ENCODE measurements at places on chromosomes 1 and 21.

DNA sequence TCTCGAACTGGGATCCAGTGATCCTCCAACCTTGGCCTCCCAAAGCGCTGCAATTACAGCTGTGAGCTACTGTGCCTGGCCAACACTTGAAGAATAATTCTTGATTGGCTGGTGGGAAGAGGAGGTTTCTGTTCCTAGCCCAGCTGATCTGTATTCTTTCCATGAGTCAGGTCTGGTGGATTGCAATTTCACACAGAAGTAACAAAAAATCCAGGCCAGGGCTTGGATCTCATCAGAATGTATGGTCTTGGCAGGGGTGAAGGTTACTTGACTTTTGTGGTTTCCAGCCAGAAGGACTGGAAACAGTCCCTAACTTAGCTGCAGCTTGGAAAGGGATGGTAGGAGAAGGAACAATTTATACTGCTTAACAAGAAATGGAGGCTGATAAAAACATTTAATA lies 5.1 kb upstream of the HP1BP3 start:
- H3K36me3 ChIP-seq = no peaks in the 10 kb centered on the region
- H3K4me3 ChIP-seq = no peak overlapping the region
- H3K27me3 ChIP-seq = peaks cover 10% of the 10 kb centered on the region
- H3K27ac ChIP-seq = no peak overlapping the region

- H3K36me3 ChIP-seq = no peaks in the 10 kb centered on the region
- H3K4me3 ChIP-seq = no peak overlapping the region
- DNase-seq = peak; percentile 82
These were observed 5.0 kb downstream of the SRARP start for GRCh38 chr1:16009030-16009460.

GRCh38 chr1:85479491-85479890 lies 14.5 kb upstream of the DDAH1 start:
- no peaks in the 10 kb centered on the region for H3K4me1 ChIP-seq
- no peak for DNase-seq
- no peaks in the 10 kb centered on the region for H3K27me3 ChIP-seq
- H3K36me3 ChIP-seq = no peaks in the 10 kb centered on the region
- H3K4me3 ChIP-seq = no peak overlapping the region

DNA sequence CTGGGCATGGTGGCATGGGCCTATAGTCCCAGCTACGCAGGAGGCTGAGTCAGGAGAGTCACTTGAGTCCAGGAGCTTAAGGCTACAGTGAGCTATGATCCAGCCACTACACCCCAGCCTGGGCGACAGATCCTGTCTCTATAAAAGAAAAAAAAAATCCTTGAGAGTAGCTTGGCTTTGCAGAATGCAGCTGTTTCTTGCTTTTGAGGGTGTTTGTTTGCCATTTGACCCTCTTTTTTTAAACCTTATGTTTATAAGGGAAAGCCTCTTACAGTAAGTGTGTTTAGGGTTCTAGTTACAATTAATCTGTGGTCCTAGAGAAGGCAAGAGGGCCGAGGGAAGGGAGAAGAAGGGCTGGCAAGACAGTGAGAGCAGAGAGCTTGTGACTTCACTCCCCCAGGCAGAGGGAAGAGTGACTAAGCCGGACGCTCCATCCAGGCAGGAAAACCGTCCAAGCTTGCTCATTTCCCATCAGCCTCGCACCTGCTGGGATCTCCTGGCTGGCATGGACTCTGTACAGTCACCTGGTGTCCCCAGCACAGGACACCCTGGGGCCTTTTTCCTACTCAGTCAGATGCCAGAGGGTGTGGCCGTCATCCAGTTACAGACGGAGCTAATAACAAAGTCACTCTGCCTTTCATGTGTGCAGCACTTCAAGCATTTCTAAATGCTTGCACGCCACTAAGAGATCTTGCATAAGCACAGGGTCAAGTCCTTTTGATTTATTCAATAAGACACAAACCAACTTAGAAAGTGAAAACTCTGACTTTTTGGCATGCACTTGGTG lies 55.5 kb upstream of the PSEN2 start:
- no peak overlapping the region for H3K27ac ChIP-seq
- H3K36me3 ChIP-seq = no peaks in the 10 kb centered on the region
- H3K4me3 ChIP-seq = no peak overlapping the region
- DNase-seq = no peak
- peaks cover 9% of the 10 kb centered on the region for H3K4me1 ChIP-seq

- no peak for DNase-seq
- H3K4me1 ChIP-seq = peaks cover 48% of the 10 kb centered on the region
- no peak overlapping the region for H3K27ac ChIP-seq
- H3K36me3 ChIP-seq = peaks cover 14% of the 10 kb centered on the region
- no peak overlapping the region for H3K4me3 ChIP-seq
- no peaks in the 10 kb centered on the region for H3K27me3 ChIP-seq
These were observed 17.1 kb downstream of the ZBTB17 start for GRCh38 chr1:15958793-15959192.

- peaks cover 27% of the 10 kb centered on the region for H3K4me1 ChIP-seq
- H3K36me3 ChIP-seq = no peaks in the 10 kb centered on the region
- H3K27ac ChIP-seq = no peak overlapping the region
These were observed 89.8 kb downstream of the SLC16A1 start for GRCh38 chr1:112866151-112866550.

DNA sequence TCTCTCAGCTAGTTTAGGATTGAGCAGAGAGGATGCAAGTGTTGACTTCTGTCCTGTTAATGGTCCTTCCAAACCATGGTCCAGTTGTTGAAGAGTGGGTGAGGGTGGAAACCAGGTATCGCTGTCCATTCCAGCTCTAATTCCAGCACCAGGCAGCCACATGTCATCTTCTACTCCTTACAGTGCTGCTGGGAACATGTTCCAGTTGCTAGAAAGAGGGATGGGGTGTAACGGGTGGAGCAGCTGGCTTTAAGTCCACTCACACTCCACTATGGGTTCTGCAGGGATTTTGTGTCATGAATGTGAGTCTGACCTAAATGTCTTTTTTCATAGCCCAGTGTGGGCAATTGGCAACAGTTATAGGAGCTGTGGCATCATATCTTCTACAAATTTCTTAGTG lies 25.2 kb downstream of the NOS1AP start:
- H3K4me1 ChIP-seq = no peaks in the 10 kb centered on the region
- H3K36me3 ChIP-seq = no peaks in the 10 kb centered on the region
- H3K27ac ChIP-seq = no peak overlapping the region
- no peak overlapping the region for H3K4me3 ChIP-seq
- no peak for DNase-seq
- H3K27me3 ChIP-seq = peaks cover 28% of the 10 kb centered on the region

- H3K4me1 ChIP-seq = no peaks in the 10 kb centered on the region
- no peaks in the 10 kb centered on the region for H3K27me3 ChIP-seq
- no peak overlapping the region for H3K27ac ChIP-seq
These were observed 18.7 kb downstream of the CYYR1 start for GRCh38 chr21:26554365-26554764.

- H3K36me3 ChIP-seq = no peaks in the 10 kb centered on the region
- DNase-seq = no peak
- peaks cover 17% of the 10 kb centered on the region for H3K27me3 ChIP-seq
- no peak overlapping the region for H3K27ac ChIP-seq
- H3K4me3 ChIP-seq = no peak overlapping the region
- no peaks in the 10 kb centered on the region for H3K4me1 ChIP-seq
These were observed 8.4 kb downstream of the ZYG11A start for GRCh38 chr1:52850951-52851350.

- H3K27me3 ChIP-seq = peaks cover 4% of the 10 kb centered on the region
- no peak for DNase-seq
- no peak overlapping the region for H3K27ac ChIP-seq
- no peak overlapping the region for H3K4me3 ChIP-seq
These were observed 16.4 kb downstream of the CCN1 start for GRCh38 chr1:85596947-85597346.

GRCh38 chr1:226310637-226311195 lies 1.8 kb upstream of the LIN9 start:
- peak overlapping the region; percentile 1 for H3K4me3 ChIP-seq
- H3K36me3 ChIP-seq = peaks cover under 1% of the 10 kb centered on the region
- no peak for DNase-seq
- H3K4me1 ChIP-seq = peaks cover 29% of the 10 kb centered on the region

DNA sequence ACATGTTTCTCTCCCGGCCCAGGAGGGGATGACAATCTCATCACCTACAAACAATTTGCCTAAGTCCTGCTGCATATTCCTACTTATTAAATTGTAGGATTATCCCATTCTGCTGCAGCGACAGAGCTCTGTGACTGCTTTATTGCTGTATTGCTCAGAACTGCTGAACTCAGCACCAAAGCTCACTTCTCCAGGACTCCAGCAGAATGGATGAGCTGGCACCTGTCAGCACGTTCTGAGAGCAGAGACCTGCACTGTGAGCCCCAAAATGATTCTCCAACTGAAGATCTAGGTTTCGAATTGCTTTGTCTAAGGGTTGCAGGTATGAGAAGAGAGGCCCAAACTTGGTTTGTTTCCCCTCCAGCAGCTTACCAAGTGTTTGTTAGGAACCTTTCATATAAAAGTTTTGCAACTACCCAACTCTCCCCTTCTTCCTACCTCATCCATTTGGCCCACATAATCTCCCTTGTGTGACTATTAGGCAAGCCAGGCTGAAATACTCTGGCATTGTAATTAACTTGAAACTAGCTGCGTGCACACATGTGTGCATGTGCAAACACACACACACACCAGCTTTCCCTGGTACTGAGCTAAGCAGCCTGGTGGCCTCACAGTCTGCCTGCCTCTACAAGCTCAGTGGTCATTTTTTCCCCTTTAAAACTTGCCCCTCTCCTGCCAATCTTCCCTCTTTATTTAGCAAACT lies 161.4 kb upstream of the CAMK1G start:
- H3K4me3 ChIP-seq = no peak overlapping the region
- DNase-seq = no peak
- no peaks in the 10 kb centered on the region for H3K36me3 ChIP-seq
- H3K27me3 ChIP-seq = peaks cover 22% of the 10 kb centered on the region
- no peak overlapping the region for H3K27ac ChIP-seq

GRCh38 chr1:114490274-114490693 lies 20.7 kb downstream of the TRIM33 start:
- peaks cover 31% of the 10 kb centered on the region for H3K36me3 ChIP-seq
- H3K27ac ChIP-seq = no peak overlapping the region
- DNase-seq = no peak
- H3K4me1 ChIP-seq = peaks cover 28% of the 10 kb centered on the region

DNA sequence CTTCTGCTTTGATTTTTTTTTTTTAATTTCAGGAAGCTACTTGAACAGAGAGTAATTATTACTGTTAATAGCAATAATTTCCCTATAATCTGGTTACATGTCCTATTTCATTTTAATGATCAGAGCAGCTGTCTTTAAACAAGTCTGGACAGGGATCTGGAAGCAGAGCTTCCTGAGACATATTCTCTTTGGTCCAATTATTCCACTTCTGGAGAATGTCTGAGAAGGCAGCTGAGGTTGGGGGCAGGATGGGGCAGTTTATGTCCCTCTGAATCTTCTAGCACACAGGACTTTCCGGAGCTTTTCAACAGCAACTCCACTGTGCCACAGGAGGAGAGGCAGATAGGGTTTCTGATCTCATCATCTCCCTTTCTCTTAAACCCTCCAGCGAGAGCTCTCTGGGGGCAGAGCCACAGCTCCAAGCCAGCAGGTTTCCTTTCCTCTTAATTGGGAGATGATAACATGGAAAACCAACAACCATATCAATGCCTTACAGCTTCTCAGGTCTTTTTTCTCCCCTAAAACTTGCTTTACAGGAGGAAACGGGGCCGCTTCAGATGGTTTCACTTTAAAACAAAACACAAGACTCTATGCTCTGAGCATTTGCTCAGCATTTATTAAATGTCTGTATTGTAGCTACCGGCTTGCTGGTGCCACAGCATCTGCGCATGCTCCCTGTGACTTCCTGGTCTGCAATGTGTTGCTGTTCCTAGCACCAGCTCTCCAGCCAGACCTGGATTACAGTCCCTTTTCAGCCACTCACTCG lies 425.7 kb upstream of the USP24 start:
- H3K4me1 ChIP-seq = no peaks in the 10 kb centered on the region
- DNase-seq = peak; percentile 34
- H3K4me3 ChIP-seq = no peak overlapping the region
- H3K36me3 ChIP-seq = no peaks in the 10 kb centered on the region
- no peaks in the 10 kb centered on the region for H3K27me3 ChIP-seq

- peak overlapping the region; percentile 92 for H3K4me3 ChIP-seq
- H3K27ac ChIP-seq = peak overlapping the region; percentile 68
- peaks cover 61% of the 10 kb centered on the region for H3K4me1 ChIP-seq
- DNase-seq = peak; percentile 47
- H3K36me3 ChIP-seq = peaks cover 61% of the 10 kb centered on the region
These were observed 2.7 kb downstream of the CDC14A start for GRCh38 chr1:100354971-100355394.

DNA sequence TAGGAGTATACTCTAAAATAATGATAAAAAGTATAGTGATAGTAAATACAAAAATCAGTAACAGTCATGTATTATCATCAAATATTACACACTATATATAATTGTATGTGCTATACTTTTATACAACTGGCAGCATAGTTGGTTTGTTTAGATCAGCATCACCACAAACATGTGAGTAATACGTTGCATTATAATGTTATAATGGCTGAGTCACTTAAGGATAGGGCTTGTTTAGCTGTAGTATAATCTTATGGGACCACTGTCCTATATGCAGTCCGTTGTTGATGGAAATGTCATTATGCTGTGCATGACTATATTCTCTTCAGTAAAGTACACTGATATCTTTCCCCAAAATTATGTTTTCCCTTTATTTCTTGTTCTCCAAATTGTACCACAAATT lies 92.8 kb downstream of the LYPLAL1 start:
- no peaks in the 10 kb centered on the region for H3K4me1 ChIP-seq
- no peaks in the 10 kb centered on the region for H3K36me3 ChIP-seq
- no peak overlapping the region for H3K27ac ChIP-seq
- no peak for DNase-seq

DNA sequence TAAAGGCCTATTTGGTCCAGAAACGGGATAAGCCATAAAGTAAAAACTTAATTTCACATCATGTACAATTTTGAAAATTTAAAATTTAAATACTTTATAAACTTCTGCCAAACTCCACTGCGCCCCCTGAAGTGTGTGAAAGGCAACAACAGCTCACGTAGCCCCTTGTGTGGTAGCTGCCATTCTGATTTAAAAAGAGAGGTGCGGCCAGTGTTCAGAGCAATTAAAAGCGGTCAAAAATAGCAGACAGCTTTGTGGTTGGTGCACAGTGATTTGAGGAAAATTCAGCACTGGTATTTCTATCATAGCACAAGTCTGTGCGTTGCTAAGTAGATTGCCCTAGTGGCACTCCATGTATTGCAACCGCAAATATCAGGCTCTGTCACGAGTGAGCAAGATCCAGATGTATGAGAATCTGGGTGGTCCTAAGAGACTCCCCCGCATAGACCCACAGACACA lies 122.5 kb downstream of the ATG4C start:
- H3K4me1 ChIP-seq = peaks cover 9% of the 10 kb centered on the region
- H3K27ac ChIP-seq = no peak overlapping the region
- H3K4me3 ChIP-seq = no peak overlapping the region
- DNase-seq = no peak
- no peaks in the 10 kb centered on the region for H3K27me3 ChIP-seq

GRCh38 chr1:193185901-193186731 lies at the start of gene B3GALT2:
Gene B3GALT2, minus strand, starts transcription at chr1:193186613. Its CDS starts 5,051 bp downstream, at chr1:193181562.
- DNase-seq = no peak
- peaks cover 29% of the 10 kb centered on the region for H3K4me1 ChIP-seq
- no peaks in the 10 kb centered on the region for H3K27me3 ChIP-seq

GRCh38 chr21:32348604-32349332 lies 44.0 kb downstream of the URB1 start:
- no peaks in the 10 kb centered on the region for H3K27me3 ChIP-seq
- H3K4me3 ChIP-seq = no peak overlapping the region
- H3K27ac ChIP-seq = no peak overlapping the region

Measured in activated naive CD4-positive, alpha-beta T cell treated with anti-CD3 and anti-CD28 coated beads, Interleukin-2, amount 10 ng/mL, durations not matched to agents 7 days and 5 days (primary cell).